Upper lobe of left lung (tissue), 6 donors: ENCODE measurements at places on chromosomes 3 and 15.

GRCh38 chr15:38895326-38896255 is 331.0 kb upstream of the RASGRP1 start:
- DNase-seq = no peak

GRCh38 chr15:86163816-86164215 is 84.1 kb downstream of the AGBL1 start:
- DNase-seq = no peak

DNA sequence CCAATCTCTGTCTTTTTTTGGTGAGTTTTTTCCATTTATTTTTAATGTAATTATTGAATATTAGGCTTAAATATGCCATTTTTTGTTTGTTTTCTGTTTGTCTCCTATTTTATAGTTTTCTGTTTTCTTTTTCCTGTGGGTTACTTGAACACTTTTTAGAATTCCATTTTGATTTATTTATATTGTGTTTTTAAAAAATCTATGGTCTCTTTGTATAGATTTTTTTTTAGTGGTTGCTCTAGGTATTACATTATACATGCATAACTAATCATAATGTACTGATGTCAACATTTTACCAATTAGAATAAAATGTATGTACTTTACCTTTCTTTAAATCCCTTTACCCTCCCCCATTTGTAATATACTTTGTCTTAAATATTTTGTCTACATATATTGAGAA is 56.2 kb downstream of the RASA2 start:
- no peak for DNase-seq

- no peak for DNase-seq
Observed at GRCh38 chr3:141020143-141020830, 30.9 kb upstream of the SPSB4 start.

DNA sequence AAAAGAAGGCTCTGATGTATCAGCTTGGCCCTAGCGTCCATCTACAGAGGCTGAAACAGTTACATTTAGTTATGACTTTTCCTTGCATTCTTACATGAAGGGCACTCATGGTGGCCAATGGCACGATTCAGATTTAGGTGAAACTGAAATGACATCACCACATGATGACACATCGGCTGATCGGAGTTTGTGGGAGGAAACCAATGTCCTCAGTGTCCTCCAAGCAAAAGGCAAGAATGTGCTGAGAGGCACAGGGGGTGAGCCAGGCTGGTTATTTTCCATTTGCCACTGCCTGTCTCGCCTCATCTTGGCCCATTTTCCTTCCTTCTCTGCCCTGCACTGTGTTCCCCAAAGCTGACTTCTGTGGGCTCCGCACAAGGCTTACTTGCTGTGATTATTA is 34.4 kb downstream of the TARS3 start:
- DNase-seq = no peak

DNA sequence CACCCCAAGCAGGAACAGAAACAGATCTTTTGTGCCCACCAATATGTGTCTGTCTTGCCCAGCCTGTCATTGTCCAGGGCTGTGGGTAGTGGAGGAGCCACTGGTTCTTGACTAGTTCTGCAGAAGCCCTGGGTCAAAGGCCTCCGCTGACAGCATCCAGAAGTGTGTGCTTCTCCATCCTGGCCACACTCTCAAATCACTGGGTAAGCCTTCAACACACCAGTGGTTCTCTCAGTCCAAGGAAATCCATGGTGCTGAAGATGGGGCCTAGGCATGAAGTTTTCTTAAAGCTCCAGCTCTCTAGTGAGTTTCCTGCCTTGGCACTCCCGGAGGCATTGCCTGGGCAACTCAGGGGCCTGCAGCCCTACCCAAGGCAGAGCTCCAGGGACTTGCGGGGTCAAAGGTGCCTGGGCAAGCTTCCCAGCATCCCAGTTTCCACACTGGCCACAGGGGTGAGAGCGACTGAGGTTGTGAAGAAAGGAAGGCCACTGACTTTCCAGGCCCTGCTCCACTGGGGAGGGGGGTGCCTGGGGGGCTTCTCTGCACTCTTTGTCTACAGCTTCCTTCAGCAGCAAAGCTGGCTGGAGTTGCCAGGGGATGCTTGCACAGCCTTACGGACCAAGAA is 37.9 kb upstream of the RPL32 start:
- no peak for DNase-seq

DNA sequence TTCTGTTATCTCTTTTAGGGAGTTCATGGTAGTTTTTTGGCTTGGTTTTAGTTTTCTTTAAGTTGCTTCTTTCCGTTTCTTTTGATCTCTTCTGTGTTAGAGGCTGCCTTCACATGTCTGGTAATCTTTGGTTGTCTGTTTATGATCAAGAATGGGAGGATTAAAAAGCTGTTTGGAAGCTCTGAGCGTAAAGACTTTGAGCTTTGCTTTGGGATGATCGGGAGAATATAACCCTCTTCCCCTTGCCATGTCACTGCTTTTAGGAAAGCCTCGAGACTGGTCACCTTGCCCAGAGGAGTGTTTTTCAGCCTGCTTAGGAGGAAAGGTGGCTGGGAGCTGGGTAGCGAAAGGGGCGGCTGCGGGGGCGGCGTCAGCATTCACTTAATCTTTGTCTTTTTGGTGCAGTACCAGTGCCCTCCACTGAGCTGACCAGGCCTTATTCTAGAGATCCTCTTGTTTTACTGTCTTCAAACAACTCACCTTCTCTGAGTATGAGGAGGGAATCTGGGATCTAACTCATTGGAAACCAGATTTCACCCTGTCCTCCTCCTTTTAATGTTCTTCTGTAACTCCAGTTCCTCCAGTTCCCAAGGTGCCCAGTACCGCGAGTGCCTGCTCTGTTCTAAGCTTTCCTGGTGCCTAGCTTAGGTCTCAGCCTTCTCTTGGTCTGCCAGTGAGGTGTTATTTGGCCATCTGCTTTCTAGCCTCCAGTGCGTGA is 15.5 kb downstream of the TATDN2 start:
- peak; percentile 80 for DNase-seq

DNA sequence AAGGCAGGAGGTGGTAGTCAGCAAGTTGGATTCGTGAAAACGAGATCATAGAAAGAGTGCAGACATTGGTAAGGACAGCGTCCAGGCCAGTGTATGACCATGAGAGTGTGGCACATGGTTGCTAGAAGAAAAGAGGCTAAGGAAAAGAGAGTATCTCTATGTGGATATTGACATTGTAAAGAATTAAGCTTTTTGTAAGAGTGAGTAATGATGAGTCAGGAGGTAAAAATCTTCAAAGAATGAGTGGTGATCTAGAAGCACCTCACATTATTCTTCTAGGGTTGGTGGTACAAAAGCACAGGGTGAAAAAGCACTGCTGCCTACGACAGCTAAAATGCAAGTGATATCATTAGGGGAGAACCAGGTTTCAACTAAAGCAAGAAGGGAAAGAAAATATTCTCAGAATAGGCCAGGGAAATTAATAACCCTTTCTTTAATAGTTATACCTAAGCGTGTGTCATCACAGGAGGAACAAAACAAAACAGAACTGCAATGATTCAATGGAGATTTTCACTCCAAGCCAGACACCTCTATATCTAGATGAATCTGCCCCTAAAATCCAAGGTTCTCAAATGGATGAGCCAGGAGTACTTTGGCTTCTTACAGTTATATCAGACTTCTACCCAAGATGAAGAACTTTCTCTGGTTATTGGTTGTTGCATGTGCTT is 884.7 kb downstream of the NAALADL2 start:
- no peak for DNase-seq

DNA sequence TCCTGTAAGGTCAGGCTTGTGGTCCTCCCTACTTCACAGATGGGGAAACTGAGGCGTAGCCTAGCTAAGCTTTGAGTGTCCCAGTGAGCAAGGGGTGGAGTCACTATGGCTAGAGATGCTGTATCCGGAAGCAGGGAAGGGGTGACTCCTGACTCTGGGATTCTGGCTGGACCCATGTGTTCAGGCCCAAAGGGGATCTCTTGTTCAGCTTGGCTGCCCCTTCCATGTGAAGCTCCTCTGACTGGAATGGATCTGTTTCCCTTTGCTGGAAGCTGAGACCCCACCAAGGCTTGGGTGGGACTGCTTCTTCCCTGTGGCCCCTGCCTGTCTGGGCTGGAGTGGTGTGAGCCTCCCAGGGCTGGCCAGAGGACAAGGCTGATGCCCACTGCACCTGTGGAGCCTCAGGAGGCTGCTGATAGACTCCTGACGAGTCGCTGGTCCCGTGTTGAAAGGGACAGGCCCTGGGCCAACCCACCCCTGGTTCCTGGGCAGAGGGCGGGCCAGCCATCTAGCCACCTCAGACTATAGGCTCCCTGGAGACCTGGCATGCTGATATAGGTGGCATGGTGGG is 1.0 kb downstream of the MAPKAPK3 start:
- DNase-seq = no peak

DNA sequence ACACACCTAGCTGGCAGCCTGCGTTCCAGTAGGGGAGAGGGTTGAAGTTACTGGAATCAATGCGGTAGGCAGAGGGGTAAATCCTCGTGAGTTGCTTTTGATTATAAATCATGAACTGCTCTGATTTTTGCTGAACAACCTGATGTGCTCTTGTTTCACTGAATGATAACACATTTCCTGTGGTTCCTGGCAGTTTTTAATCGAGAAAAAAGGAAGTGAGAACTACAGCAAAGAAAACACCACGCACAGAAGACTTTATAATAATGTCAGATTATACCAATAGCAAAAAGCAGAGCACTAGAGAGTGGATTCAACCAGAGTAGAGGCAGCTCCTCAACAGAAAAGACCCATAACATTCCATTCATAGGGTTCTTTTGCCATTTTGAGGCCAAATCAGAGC is 200.8 kb upstream of the STRIT1 start:
- DNase-seq = no peak
